ENCODE measurements at places on chromosomes 4 and X.

DNA sequence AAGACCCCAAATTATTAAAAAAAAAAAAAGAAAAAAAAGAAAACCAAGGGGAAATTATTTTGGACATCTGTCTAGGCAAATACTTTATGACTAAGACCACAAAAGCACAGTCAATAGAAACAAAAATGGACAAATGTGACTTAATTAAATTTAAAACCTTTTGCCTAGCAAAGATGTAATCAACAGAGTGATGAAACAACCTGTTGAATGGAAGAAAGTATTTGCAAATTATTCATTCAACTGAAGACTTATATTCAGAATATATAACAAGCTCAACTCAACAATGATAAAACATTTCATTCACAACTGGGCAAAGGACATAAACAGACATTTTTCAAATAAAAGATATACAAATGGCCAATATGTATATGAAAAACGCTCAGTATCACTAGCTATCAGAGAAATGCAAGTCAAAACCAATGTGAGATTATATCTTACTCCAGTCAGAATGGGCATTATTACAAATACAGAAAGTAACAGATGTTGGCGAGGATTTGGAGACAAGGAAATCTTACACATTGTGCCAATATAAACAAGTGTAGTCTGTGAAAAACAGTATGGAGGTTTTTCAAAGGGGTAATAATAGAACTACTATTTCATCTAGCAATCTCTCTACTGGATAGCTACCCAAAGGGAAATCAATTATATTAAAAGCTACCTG lies 67.1 kb downstream of the FAAH2 start:
- no peak for DNase-seq

DNA sequence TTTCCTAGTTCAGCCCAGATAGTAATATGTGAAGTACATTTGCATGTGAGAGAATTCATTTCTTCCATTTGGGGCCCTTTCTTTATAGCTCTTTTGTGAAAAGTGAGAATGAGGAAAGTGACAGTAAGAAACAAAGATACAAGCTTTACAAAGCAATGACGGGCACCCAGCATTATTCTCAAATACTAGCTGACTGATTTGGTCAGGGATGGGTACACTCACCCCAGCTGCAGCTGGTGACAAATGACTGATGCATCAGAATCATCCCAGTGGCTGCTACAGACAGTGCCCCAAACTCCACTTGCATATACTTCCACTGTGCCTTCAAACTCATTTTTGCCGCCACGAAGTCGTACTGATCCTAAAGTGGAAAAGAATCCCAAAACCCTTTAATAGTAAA lies 14.8 kb downstream of the PRSS12 start:
- DNase-seq, result peak; percentile 23

DNA sequence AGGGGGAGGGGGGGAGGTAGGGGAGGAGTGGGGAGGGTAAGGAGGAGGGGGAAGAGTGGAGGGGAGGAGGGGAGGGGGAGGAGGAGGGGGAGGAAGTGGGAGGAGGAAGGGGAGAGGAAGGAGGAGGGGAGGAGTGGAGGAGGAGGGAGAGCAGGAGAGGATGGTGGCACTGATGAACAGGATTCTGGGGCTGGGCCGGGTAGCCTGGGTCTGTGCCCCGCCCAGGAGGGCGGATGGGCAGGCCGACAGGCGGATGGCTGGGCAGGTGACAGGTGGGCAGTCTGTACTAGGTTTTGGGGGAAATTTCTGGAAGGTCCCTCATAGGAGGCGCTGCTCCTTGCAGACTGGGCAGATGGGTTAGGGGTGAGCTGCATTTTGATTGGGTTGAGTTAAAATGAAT lies 66.0 kb upstream of the ADRA2C start:
- DNase-seq, result no peak

- DNase-seq, result no peak
These were observed 41.8 kb downstream of the GASK1B start for GRCh38 chr4:158131027-158131426.

DNA sequence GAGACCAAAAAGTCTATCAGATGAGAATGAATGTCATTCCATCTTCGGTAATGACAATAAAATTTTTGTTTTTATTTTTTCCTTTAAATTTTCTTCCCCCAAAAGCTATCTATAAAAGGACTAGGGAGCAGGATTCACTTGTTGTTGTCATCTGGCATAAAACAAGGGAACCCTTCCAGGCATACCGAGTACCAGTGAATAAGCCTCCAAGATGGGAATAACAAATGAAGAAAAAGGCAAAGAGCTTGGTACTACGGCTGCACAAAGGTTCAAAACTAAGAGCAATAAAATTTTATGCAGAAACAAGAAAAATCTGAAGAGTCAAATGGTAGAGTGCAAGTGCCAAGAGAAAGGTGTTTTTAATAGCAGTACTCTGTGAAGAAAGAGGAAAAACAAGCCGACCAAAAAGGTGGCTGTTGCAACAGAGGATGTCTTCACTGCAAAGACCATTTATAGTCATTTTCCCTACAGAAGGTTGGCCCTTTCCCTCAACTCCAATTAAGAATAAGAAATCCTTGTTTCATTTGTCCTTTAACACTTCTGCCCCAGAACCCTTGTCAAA lies 25.8 kb downstream of the PPP3CA start:
- no peak for DNase-seq

- no peak for DNase-seq
These were observed 29.0 kb downstream of the PDHA1 start for GRCh38 chrX:19372547-19373331.

DNA sequence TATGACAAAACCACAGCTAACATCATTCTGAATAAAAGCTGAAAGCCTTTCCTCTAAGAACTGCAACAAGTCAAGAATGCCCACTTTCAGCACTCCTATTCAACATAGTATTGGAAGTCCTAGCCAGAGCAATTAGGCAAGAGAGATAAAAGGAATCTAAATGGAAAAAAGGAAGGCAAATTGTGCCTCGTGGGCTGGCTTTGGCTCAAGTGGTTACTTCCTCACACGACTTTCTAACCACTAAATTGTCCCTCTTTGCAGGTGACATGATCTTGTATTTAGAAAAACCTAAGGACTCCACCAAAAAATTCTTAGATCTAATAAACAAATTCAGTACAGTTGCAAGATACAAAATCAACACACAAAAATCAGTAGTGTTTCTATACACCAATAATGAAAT lies 57.2 kb downstream of the SCML2 start:
- DNase-seq, result no peak

GRCh38 chr4:140249351-140249750 lies 95.4 kb upstream of the MAML3 start:
- DNase-seq, result peak; percentile 29

- DNase-seq, result no peak
These were observed 4.5 kb upstream of the GRSF1 start for GRCh38 chr4:70844180-70844579.

GRCh38 chr4:168570466-168570865 lies 73.6 kb downstream of the PALLD start:
- DNase-seq, result no peak

DNA sequence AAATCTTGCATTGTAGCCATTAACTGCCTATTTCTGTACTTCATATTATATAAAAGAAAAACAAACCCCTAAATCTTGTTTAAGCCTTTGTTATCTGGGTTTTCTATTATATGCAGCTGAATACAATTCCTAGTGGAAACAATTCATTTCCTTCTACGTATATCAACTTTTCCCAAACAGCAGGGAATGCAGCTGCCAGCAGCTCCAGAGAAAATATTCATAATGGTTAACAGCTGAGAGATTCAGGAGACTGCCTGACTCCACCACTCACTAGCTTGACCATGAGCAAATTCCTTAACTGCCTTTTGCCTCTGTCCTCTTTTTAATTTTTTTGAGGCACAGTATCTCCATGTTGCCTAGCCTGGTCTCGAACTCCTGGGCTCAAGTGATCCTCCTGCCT lies 146.2 kb downstream of the SPATA18 start:
- no peak for DNase-seq

DNA sequence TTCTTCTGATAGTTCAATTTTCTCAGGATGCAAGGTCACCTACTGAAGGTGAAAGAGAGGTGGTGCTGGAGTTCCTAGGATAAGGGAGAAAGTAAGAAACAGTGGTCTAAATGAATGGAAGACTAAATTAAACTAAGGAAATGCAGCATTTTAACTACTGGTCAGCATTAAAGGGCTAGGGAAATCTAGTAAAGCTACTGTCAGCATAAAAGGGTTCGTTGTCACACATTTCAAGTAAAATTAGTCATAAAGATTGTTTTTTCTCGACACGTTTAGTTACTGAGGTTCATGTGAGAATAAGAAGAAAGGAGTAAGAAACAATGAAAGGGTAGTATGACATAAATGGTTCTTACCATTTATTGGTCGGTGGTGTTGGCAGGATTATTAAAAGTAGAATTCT lies 40.0 kb upstream of the COX18 start:
- no peak for DNase-seq

- DNase-seq, result peak; percentile 23
These were observed 18.0 kb downstream of the FAM9A start for GRCh38 chrX:8783097-8783713.

DNA sequence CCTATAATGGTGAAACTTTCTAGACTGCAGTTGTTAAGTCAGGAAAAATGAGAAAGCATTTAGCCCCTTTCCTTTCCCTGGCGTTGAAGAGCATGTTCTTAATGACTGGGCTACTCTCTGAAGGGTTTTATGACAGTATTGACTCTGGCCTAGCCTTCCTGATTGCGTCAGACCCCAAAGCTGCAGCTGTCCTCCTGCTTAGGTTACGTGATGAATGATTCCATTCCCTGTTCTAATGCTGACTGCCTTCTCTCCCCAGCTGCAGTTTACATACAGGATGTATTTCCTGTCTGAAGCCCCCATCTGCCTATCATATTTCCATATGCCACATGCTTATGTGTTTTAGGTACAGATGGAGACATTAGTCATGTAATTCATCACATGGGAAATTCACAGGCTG lies 105.8 kb upstream of the EGFL6 start:
- DNase-seq, result peak; percentile 49

All from PC-3 (cell line).